ENCODE measurements at places on chromosomes 1 and 21. TPM values are rescaled to one million over a fixed set of nuclear protein-coding genes. Genes with fewer than 3 reads are reported as not detected.
A peak's percentile ranks its signal among the peaks of the same experiment; 100 is the strongest.

SLC26A9 gene
- polyA plus RNA-seq: not detected

PCP4L1 gene
- not detected for polyA plus RNA-seq

GRCh38 chr1:182709225-182709764 is 24.9 kb upstream of the RGS8 start:
- no peak overlapping the region for H3K4me3 ChIP-seq
- H3K36me3 ChIP-seq: no peaks in the 10 kb centered on the region
- no peak overlapping the region for H3K27ac ChIP-seq
- no peaks in the 10 kb centered on the region for H3K27me3 ChIP-seq
- DNase-seq: no peak

GRCh38 chr1:8096105-8097011 is 70.2 kb upstream of the ERRFI1 start:
- peak overlapping the region; percentile 88 for H3K27ac ChIP-seq
- H3K4me3 ChIP-seq: no peak overlapping the region
- no peak for DNase-seq
- no peaks in the 10 kb centered on the region for H3K4me1 ChIP-seq
- H3K36me3 ChIP-seq: peaks cover 3% of the 10 kb centered on the region

- no peak overlapping the region for H3K27ac ChIP-seq
- no peaks in the 10 kb centered on the region for H3K4me1 ChIP-seq
- H3K27me3 ChIP-seq: no peaks in the 10 kb centered on the region
Observed at GRCh38 chr1:187474336-187474735, 645.6 kb downstream of the PLA2G4A start.

- peaks cover 5% of the 10 kb centered on the region for H3K27me3 ChIP-seq
- no peak for DNase-seq
- no peaks in the 10 kb centered on the region for H3K36me3 ChIP-seq
- H3K4me1 ChIP-seq: no peaks in the 10 kb centered on the region
- no peak overlapping the region for H3K4me3 ChIP-seq
Observed at GRCh38 chr1:117679868-117680267, 74.0 kb downstream of the TENT5C start.

DNA sequence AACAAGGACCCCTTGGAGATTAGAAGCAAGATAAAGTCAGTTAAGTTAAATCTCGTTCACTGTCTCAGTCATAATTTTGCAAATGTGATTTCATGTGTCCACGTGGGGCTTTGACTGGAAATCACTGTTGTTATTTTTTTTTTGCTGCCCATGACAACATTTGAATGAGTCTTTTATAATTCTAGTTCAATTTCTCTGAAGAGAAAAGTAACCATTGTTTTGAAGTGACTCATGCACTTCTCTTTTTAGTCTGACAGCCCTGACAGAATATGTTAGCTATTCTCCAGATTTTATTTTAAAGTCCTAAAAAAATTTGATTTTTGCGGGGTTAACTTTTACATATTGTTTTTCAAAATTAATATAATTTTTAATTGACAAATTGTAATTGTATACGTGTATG is 30.7 kb upstream of the NLRP3 start:
- H3K36me3 ChIP-seq: no peaks in the 10 kb centered on the region
- H3K27ac ChIP-seq: no peak overlapping the region
- no peak overlapping the region for H3K4me3 ChIP-seq
- H3K27me3 ChIP-seq: peaks cover 1% of the 10 kb centered on the region

DNA sequence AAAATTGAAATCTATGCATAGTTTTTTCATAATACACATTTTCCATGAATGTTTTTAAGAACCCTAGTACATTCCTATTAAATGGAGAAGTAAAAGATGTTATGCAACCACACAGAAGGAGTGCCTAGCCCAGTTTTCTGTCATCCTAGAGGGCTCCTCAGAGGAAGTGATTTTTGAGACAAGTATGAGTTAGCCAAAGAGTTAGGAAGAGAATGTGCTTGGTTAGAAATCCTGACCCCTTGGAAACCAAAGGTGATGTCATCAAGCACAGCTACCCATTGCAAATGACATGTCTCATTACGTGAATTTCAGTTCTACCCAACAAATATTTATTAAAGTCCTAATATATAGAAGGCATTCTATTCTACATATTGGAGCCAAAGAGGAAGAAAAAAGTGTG is 88.9 kb upstream of the TNFSF4 start:
- DNase-seq: no peak
- H3K4me1 ChIP-seq: peaks cover 28% of the 10 kb centered on the region
- no peak overlapping the region for H3K27ac ChIP-seq
- peaks cover 9% of the 10 kb centered on the region for H3K27me3 ChIP-seq
- no peak overlapping the region for H3K4me3 ChIP-seq
- peaks cover 6% of the 10 kb centered on the region for H3K36me3 ChIP-seq

Data from immature natural killer cell (primary cell).